ENCODE measurements at places on chromosomes 3 and 15.

DNA sequence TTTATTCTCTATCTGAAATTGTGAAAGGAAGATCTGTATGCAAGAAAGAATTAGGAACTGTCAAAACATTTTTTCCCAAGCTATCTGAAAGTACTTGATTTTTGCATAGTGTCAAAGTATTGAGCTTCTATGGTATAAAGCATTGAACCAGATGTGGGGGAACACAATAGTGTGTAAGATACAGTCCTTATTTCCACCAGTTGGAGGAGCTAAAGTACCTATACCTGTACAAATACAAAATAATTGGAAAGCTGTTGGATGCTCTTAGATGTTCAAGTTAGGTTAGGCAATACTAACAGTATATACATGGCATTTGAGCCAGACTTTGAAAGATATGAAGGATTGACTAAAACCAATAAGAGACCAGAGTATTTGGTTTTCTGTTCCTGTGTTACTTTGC, 148.4 kb downstream of the B3GALNT1 start:
- no peak for DNase-seq

- DNase-seq: no peak
These were observed 182.1 kb downstream of the ARRDC4 start for GRCh38 chr15:98142572-98142971.

- no peak for DNase-seq
These were observed 25.6 kb downstream of the TIGIT start for GRCh38 chr3:114319453-114319852.

DNA sequence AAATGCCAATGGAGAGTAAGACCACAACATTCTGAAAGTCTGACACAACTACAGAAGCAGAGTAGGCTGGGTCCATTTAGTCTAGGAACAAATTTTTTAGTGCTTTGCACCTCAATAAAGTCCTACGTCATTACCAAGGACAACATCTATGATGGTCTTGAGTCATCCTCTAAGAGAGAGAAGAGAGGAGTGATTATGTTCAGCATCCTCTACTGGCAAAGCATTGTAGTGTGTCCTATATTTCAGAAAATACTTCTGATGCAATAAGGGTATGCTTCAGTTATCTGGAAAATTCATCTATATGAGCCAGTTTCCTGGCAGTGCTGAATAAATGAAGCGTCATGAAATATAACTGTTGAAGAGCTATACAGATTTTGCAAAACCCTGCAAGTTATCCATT, 95.6 kb downstream of the P2RY1 start:
- no peak for DNase-seq

- no peak for DNase-seq
These were observed 45.6 kb upstream of the PAQR5 start for GRCh38 chr15:69253156-69253555.

DNA sequence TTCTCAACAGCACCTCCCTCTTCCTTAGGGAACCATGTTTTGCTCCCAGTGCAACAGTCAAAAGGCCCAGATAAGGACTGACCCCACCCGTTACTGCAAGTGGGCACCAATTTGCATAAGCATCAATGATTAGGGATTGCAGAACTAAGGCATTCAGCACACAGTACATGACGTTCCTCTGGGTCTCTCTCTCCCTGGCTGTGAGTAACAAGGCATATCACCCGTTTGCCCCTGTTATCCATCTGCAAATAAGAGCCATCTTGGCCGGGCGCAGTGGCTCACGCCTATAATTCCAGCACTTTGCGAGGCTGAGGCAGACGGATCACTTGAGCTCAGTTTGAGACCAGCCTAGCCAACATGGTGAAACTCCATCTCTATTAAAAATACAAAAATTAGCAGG, 18.8 kb downstream of the MAGI1 start:
- DNase-seq: no peak

DNA sequence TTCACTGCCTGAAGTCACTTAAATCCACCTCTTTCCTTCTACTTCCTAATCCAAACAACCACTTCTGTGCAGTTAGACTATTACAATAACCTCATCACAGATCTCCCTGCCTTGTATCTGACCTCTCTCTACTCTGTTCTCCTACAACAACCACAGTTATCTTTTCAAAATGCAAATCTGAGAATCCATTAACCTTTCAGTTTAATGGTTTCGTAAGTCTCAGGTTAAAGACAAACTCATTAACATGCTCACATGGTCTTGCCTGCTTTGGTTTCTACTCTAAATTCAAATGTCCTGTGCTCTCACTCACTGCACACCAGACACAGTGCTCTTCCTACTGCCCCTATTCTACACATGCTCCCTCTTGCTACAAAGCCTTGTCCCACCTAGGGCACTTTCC, 406.5 kb upstream of the THBS1 start:
- no peak for DNase-seq

DNA sequence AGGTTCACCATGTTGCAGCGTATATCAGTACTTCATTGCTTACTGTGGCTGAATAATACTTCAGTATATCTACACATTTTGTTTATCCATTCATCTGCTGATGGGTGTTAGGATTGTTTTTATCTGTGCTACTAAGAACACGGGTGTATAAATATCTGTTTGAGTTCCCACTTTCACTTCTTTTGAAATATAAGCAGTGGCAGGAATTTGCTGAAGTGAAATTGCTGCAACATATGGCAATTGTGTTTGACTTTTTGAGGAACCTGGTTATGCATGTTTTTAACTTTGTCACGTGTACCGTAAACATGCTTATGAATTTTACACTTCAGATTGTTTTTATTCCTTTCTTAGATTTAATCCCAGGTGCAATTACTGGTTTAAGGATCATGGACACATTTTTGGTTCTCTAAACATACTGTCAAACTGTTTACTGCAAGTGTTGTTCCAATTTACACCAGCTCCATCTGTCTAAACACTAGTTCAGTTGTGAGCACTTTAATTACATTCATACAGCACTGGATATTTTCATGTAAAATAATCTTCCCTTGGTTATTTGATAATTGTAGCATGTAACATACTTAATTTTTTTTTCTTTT, 23.1 kb downstream of the TRAK1 start:
- no peak for DNase-seq

DNA sequence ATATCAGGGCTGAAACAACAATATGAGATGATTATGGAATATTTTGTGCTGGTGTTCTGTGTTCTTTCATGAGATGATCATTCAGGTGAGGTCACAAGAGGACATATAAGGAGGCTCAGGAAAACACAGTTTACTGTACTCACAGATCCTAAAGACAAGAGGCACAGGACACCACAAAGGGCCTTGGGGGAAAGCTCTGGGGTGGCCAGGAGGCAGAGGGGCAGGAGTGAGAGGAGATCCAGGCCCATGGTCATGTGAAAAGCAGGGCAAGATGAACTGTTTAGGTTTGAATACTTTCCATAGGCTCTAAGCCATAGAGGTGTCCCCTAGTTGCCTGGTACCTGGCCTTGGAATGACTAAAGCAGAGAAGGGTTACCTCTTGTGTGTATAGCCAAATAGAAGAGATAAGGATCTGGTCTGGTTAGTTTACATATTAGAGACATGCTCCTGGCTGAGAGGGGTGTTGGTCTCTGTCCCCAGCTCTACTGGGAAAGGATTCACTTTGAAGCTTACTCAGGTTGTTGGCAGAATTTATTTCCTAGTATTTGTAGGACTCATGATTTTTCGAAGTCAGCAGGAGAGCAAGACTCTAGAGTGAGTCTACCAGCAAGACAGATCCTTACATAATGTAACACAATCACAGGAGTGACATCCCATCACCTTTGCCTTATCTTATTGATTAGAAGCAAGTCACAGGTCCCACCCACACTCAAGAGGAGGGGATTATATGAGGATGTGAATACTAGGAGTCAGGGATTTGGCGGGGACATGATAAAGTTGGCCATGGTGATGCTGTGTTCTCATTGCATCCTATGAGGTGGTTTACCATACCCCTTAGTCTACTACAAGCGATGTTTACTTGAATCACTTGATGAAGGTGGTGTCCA, 11.3 kb upstream of the TM4SF1 start:
- DNase-seq: no peak

GRCh38 chr3:3734881-3735280, 64.3 kb upstream of the LRRN1 start:
- no peak for DNase-seq

DNA sequence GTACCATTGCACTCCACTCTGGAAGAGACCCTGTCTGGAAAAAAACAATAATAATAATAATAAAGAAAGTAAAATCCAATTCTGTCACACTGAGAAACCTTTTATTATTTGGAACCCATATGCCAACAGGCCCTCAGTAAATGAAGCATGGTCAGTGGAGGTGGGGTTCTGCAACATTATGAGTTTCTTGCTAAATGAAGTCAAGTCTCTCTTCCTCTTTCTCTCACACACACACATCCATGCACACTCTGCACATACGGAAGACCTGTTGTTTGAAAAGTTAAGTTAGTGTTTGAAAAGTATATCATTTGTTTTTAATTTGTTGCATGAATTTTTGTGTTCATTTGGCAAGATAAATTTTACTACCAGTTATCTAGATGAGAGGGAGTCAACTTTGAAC, 27.8 kb downstream of the GAP43 start:
- no peak for DNase-seq

GRCh38 chr15:25789211-25789610, 73.9 kb downstream of the ATP10A start:
- no peak for DNase-seq

DNA sequence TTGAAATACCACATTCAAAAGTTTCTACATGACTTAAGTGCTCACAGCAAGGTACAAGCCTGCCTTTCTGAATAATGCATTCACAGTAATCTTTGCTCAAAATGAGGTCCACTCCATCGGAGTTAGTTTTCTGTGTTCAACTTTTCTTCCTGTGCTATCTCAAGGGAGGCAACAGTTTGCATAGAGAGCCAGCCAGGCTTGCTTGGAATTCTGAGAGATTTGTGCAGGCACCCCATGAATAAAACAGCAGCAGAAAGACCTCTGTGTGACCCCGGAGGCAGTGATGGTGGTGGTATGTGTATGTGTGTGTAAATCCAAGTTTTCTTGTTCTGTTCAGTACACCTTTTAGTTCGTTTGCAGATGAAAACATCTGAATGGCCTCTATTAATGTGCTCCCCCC, 124.0 kb downstream of the ADAMTS9 start:
- no peak for DNase-seq

- no peak for DNase-seq
These were observed 31.8 kb downstream of the MITF start for GRCh38 chr3:69770976-69771634.

DNA sequence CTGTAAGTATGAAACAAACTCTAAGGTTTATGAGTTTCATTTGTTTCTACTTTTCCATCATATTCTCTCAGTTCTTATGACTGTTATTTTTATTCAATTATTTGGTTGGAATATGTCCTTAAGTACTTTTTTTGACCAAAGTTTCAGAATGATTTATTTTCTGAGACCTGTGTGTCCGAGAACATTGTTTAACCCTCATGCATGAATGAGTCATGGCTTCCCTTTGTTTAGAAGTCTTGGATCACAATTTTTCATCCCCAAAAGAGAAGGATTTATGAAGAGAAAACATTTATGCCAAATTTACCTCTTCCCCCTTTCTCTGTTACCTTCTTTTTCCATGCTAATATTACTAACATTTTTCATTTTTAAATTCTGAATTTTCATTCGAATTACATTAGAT, 518.0 kb upstream of the NR2F2 start:
- no peak for DNase-seq

DNA sequence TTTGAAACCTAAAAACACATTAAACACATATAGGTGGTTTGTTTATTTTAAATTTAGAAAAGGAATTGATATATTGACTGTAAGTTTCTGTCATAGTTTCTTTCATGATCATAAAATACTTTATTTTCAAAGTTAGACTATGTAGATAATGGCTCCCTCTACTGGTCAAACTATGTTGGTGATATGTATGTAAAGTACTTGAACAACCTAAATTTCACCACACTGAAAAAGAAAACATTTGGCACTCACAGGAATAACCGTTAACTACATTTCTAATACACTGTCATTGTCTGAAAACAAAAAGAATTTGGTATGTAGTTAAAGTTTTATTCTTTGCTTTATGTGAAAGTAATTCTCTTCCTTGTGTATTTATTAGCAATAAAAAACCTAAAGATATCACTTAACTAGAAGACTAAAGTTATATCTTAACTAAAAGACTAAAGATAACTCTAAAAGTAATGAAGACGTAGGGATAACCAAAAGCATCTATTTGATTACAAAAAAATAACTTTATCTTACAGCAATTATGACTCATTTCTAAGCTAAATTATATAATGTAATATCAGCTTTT, 427.5 kb downstream of the VGLL3 start:
- no peak for DNase-seq

DNA sequence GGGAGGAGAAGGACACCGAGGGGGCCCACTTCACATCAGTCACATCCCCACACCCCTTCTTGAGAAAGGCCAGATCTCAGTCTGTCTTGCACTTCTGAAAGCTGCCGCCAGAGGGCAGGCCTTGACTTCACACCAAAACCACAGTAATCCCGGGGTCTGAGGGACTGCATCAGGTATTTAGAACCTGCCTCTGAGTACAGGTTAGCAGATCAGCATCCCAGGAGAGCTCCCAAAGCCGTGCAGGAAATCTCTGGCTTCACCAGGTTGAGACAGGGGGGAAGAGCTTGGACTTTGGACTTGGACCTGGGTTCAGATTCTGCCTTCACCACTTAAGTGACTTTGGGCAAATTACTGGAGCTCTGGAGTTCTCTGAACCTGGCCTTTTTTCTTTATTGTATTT, 50.3 kb downstream of the LHFPL4 start:
- DNase-seq: peak; percentile 69

DNA sequence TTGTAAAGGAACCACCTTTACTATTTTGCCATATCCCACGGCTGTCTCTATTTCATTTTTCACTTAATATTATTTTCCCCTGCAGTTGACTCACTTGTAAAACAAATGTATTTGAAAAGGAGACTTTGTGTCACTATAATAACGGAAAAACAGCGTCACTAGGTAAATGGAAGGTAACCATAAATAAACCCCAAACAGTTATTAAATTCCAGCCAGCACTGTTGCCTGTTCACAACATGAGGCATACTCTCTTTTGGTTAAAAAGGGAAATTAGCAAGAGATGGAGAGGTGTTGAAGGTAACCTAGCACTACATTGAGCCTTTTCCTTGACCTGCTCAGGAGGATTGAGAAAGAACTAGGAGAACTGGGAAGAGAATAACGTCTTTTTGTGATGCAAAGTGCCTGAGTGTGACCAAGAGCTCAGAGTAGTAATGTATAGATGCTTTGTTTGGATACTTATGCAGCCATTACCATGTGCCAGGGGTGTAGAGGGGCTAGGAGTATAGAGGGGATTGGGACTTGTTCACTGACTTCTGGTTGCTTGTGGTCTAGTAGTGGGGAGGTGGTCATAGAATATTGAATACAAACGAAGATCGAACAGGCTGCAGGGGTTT, 19.6 kb downstream of the FLNB start:
- DNase-seq: no peak

DNA sequence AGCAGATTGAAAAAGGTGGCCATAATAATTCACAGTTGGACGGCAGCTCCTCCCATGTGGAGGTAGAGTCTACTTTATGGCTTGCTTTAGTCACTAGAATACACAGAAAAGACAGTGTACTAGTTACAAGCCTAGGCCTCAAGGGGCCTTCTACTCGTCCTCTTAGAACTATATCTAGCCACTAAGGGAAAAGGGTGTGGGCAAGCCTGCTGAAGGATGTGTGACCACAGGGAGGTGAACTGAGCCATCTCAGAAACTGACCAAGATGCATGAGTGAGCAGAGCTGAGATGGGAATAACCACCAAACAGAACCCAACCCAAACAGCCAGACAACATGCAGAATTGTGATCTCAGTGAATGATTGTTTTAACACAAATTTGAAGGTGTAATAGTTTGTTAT, 335.6 kb upstream of the LMCD1 start:
- no peak for DNase-seq

GRCh38 chr15:43879386-43880355, 52.9 kb downstream of the WDR76 start:
- DNase-seq: no peak

- no peak for DNase-seq
These were observed at the start of gene CA12 for GRCh38 chr15:63381301-63382204. TSS of gene CA12 (minus strand) at chr15:63381846. CDS start at chr15:63381720, 126 bp downstream.

Measured in CD4-positive, alpha-beta T cell treated with Interleukin-12 subunit alpha and Interleukin-12 subunit beta, for 1 hour (primary cell).